Spleen (tissue), 13 donors: ENCODE measurements at places on chromosomes 2 and 18.
A peak's percentile ranks its signal among the peaks of the same experiment; 100 is the strongest.

DNA sequence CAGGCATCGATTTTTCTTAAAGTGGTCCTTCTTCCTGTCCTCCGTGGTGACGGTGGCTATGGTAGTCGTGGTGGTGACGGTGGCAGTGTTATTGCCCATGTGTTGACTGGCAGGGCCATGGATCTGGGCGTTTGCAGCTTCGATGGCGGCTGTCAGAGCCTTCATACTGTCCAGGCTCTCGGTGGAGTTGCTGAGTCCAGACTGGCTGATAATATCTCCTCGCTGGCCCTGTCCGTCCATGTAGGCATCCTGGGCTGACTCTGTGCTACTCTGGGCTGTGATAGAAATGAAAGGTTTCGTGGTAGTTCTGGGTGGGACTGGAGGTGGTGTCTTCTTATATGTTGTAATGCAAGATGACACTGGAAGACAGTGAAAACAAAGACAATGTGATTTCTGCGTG lies 131.9 kb downstream of the TGIF1 start:
- DNase-seq: no peak

- no peak for DNase-seq
These were observed 15.3 kb downstream of the LGALSL start for GRCh38 chr2:64469261-64469660.

GRCh38 chr18:74368901-74369705 lies 53.5 kb downstream of the C18orf63 start:
- DNase-seq: no peak

DNA sequence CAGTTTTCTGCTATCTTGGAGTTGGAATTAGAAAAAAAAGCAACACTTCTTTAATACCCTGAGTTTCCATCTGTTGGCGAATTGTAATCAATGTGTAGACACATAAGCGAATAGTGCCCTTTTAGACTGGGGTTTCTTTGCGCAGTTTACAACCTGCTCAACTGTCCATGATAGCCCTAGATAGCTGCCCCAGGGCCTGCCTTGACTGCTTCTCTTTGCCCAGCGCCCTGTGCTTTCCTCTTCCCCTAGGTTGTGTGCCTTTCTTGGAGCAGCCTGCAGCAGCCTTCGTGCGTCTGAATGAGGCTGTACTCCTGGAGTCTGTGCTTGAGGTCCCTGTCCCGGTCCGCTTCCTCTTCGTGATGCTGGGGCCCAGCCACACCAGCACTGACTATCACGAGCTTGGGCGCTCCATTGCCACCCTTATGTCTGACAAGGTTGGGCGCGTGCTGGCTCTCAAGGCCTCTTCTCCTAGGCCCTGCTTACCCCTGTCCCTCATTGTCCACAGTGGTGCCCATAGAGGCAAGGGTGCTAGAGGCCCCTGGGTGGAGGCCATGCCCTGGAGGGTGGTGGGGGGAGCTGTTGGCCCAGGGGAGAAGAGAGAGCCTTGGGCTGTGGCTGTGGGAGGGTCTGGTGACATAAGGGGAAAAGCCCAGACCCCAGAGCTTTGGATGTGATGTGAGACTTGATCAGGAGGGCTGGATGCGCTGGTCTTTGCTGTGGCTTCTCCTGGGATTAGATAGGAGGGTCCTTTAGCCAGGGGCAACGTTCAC lies 6.9 kb downstream of the SLC4A3 start:
- DNase-seq: no peak

GRCh38 chr2:20667531-20668401 lies 822 bp downstream of the GDF7 start:
- DNase-seq: no peak

DNA sequence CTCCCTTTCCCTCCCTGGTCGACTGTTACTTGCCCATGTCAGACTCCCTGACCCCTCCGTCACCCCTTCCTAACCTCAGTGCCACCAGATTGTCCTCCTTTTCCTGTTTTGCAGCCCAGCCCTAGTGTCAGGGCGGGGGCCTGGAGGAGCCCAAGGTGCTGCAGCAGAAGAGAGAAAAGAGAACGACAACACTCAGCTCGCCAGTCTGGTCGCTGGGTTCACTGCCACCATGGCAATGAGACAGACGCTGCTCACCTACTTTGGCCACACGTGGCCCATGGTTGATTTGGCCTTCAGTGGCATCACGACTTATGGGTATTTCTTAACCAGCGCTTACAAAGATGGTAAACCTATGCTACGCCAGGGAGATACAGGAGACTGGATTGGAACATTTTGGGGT lies 108.4 kb upstream of the RMDN2 start:
- DNase-seq: no peak

- DNase-seq: peak; percentile 92
These were observed 29.9 kb downstream of the ANO7 start for GRCh38 chr2:241218131-241219029.

GRCh38 chr2:27977731-27978312 lies 87.3 kb downstream of the BABAM2 start:
- no peak for DNase-seq

GRCh38 chr2:235501673-235502031 lies 7.8 kb downstream of the AGAP1 start:
- DNase-seq: no peak

GRCh38 chr18:37762076-37762621 lies 196.6 kb upstream of the CELF4 start:
- DNase-seq: no peak

- DNase-seq: no peak
These were observed 55.0 kb downstream of the LRP1B start for GRCh38 chr2:142075826-142076225.

DNA sequence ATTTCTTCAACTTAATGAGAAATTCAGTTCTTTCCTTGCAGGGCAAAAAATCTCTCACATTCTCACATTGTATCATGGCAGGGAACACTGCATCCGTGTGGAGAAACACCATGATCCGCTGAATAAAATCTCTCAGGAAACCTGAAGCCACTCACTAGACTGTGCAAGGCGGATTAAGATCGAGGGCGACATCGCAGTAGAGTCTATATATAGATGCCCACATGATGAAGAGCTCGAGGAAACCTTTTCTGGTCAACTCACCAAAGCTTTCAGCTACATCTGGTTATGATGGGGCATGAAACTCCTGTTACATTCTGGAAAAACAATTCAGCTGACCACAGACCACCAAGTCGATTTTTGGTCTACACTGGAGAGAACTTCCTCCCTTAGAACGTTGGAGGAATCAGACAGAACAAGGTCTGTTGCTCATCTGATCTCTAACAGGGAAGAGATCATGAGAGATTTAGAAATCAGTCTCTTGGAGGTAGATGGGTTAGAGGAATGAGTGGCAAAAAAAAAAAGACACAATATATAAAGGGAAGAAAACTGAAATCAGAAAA lies 162.9 kb upstream of the ZNF516 start:
- DNase-seq: no peak

GRCh38 chr2:180494286-180494685 lies 486.1 kb upstream of the UBE2E3 start:
- no peak for DNase-seq

- DNase-seq: peak; percentile 94
These were observed at the start of gene ZNF236 for GRCh38 chr18:76822506-76823160. Gene ZNF236, plus strand, starts transcription at chr18:76822557. Its CDS starts 51 bp downstream, at chr18:76822608.

DNA sequence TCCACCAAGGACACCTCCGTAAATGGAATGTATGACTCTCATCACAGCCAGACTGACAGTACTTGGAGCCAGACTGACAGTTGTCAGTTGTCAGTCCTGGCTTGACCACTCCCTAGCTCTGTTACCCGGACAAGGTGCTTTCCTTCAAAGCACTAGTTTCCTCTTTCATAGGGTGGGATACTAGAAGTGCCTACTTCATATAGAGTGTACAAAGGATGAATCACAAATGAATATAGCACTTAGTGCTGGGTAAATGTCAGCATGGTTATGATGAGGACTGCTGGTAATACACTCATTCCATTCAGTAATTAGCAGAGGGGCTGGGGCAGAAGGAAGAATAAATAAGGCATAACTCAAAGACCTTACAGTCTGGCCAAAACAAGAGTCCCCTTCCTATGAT lies 91.4 kb downstream of the ARL4C start:
- no peak for DNase-seq

GRCh38 chr18:63994783-63995399 lies 25.0 kb downstream of the SERPINB8 start:
- no peak for DNase-seq

DNA sequence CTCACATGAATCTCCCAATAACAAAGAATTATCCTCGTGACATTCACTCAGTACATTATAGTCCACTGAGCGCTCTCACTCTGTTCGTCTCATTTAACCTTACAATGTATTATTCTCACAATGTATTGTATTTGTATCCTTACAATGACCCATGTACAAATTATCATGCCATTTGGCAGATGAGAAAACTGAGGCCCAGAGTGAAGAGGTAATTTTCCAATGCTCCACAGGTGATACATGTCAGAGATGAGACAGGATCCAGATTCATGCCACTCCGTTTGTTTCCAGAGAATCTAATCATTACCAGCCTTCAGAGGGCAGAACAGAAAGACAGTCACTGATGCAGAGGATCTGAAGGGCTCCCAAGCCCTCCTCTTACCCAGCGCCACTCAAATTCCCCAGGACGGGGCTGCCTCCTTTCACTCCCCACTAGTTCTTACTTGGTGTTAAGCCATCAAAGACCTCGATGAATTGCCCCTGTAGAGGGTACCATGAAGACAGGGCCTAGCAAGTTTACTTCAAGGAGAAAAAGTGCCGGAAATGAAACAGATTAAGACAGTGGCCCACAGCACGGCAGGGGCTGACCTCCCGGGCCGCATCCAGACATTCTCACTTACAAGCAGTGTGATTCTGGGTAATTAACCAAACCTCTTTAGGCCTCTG lies 98.4 kb upstream of the MBOAT2 start:
- no peak for DNase-seq

- no peak for DNase-seq
These were observed 692.8 kb downstream of the RNF144A start for GRCh38 chr2:7609974-7610373.

DNA sequence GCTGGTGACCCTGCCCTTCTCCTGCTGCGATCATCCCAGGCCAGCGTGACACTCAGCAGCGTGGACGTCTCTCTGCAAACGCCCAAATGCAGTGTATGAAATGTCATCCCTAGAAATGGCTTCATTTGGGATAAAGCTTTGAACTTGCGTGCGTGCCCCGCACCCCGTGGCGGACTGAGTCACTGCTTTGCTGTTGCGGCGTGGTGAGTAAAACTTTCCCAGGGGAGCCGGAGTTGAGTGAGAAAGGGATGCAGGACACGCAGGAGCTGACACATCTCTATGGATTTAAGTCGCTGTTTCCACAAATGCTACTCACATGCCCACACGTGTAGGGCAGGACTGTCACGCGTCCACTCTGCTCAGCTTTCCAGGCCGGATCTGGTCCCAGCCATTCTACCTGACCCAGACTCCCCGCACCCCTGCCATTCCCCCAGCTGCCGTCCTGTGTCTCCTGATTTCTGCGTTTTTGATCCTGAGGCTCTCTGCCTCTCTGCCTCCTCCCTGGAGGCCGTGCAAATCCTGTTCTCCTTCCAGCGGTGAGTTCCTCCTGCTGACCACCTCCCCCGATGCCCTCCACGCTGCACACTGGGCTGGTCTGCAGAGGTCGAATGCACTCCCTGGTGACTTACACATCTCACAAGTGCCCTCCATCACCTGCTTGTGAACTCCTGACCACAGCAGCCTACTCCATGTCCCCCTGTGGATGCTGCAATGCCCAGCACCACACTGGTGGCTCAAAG lies 88.9 kb downstream of the MBP start:
- DNase-seq: no peak

DNA sequence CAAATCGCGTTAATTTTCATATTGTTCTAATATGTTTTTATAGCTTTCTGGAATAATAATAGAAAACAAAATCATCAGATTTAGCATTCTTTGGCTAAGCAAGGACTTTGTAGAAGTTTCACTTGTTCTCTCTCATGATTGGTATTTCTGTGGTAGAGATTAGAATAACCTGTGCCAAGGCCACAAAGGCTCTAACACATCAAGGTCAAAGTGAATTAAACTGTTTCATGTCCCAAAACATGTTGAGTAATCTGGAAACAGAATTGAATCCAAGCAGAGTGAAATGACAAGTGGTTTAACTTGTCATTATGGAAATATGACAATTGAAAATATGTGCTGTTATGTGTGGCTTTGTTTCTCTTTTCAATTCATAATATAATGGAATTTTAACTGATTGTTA lies 617.4 kb downstream of the CCDC85A start:
- no peak for DNase-seq

DNA sequence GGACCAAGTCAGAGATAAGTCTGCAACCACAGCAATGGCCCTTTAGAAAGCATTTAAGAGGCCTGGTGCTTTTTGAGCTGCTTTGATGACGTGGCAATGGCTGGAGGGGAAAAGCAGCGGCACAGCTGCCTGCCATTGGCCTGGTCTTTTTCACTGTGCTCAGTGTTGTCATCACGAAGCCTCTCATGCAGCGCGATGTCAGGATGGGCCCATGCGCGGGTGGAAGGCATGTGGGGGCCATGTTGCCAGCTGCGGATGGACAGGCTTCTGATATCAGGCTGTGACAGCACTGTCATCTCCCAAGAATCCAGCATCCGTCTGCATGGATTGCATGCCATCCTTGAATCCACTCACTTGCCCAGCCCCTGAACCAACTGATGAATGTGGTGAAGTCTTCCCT lies 204.5 kb downstream of the ACKR3 start:
- DNase-seq: no peak
